ENCODE measurements at places on chromosomes 3 and 15. TPM values are rescaled to one million over a fixed set of nuclear protein-coding genes. Genes with fewer than 3 reads are reported as not detected.

GRCh38 chr3:53071882-53072431 is 26.1 kb upstream of the SFMBT1 start:
- no peak for DNase-seq

Gene CPNE4
- polyA plus RNA-seq = 3.3 TPM

DNA sequence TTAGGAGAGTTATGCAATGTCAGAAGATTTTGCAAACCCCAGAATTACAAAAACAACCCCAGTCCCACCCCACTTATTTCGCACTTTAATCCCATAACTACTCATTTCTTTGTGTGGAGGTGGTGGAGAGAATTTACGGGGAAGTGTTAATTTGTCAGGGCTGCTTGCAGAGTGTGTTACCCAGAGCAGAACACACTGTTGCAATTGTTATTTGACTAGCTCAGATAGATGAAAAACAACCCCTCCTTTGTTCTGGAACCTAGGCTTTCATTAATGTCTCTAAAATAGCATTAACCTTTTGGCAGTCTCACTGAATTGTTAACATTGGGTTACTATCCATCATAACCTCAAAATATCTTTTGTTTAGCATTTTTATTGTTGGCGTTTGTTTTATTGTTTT is 55.8 kb upstream of the MINAR1 start:
- DNase-seq = no peak

DNA sequence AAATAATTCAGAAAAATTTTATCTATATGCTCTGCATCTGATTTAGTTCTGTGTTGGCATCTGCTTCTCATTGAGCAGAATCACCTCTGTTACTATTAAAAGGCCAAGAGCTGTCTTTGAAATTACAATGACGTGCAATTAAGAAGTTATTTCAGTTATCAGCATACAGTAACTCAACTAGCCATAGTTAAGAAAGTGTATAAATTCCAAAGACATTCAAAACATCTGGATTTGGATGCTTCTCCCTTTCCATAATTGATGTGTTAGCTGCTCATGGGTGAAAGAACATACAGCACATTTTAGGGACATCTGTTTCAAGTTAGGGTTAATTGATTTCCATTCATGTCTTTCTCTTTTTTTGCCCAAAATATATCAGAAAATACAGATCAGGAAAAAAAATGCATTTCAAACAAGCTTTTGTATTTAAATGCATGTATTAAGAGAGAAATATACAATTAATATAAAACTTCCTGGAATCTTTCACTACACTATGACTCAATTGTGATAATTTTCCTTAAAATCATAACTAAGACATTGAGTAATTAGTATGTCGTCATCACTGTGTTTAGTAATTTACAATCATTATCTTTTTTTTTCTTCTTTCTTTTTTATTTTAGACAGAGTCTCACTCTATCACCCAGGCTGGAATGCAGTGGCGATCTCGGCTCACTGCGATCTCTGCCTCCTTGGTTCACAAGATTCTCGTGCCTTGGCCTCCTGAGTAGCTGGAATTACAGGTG is 82.7 kb upstream of the MBNL1 start:
- peak; percentile 18 for DNase-seq

GRCh38 chr3:155519078-155519477 is 225.6 kb upstream of the STRIT1 start:
- DNase-seq = no peak

GRCh38 chr3:152356870-152357276 is 88.1 kb downstream of the MBNL1 start:
- no peak for DNase-seq

Gene TBCCD1
- 16.4 TPM for polyA plus RNA-seq

Gene CNTN3
- polyA plus RNA-seq = 0.39 TPM

GRCh38 chr3:8816106-8816505 is 46.7 kb upstream of the OXTR start:
- DNase-seq = no peak

Gene PTH1R
- polyA plus RNA-seq = 164 TPM

Gene GPR149
- not detected for polyA plus RNA-seq

DNA sequence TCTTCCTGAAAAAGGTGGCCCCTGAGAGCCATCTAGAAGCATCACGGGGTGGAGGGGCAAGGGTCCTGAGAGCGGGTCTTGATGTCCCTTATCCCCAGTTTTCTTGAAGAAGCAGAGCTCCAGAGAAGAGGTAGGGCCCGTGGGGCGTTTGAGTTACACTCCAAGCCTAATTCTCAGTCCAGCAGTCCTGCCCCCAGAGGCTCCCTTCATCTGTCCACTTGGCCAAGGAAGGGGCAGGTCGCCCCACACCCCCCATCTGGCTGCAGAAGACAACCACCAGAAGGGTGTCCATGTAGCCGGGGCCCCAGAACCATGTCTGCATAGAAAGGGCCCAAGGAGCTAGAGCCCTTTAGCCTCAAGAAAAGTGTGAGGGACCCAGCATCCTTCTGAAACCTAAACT is 25.5 kb upstream of the RPL32 start:
- DNase-seq = no peak

DNA sequence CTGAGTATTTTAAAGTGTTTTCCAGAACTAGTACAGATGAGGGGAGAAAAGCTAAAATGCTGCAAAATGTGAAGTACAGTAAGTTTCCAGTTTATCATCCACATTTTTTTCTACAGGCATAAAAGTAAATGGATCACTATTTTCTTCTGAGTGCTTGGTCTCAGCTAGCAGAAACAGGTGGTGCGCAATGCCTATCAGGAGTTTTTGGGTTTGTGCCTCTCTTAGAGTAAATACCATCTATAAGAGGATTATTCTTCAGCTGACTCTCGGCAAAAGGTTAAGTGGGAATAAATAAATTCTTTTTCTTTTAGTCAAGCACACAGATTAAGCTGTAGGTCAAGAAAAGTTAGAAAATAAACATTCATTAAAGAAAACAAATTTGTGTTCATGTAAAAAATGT is 1027.7 kb downstream of the PLOD2 start:
- no peak for DNase-seq
